ENCODE measurements at places on chromosomes 13 and 19.

GRCh38 chr13:99071666-99072065 lies 93.8 kb upstream of the DOCK9 start:
- DNase-seq: no peak

DNA sequence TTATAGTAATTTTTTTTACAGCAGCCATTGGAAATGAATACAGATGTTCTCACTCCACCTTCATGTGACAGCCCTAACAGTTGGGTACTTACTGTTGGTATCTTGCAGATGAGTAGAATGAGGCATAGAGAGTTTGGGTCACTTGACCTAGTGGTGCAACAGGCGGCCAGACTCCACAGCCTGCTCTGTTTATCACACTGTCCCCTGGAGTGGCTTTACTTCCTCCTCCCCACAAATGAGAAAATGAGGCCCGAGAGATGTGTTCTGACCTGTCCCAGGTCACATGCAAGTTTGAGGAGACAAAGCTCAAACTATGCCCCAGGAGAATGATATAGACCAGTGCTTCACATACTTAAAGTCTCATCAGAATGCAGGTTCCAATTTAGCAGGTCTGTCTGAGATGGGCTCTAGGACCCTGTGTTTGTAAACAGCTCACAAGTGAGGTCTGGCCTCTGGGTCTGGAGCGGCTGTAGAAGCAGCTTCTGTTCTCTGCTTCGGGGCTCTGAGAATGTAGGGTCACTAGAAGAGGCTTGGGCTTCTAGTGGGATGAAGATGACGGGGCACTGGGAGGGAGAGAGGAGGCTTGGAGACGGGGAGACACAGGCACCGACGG lies 37.4 kb upstream of the RCBTB2 start:
- no peak for DNase-seq

DNA sequence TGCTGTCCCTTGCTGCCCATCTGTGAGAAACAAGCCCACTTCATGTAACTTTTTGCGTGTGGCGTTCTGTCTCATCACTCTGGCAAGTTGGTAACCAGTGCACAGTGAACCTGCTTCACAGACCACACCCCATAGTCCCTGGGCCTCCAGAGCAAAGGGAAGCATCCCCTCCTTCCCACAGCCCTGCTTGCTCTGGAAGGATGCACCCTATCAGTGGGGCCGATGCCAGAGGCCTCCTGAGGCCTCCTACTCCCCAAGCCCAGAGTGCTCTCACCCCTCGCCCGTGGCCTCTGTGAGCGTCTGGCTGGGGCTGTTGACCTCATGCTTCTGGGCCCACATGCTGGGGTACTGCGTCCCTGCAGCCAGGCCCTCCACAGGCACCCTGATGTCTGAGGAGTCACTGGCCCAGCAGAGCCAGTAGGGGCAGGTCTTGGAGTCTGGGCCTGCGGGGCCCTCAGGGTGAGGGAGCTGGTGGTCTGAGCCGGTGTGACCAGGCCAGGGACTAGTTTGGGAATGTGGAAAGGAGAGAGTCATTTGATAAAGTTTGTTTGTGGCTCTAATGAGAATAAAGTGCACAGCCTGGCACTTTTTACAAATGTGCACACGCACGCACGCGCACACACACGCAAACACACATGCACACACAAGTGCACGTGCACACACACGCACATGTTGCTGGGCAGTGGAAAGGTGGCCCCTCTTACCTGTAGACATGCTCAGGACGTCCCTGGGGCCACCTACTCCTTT lies 5.1 kb downstream of the TMEM86B start:
- no peak for DNase-seq

- no peak for DNase-seq
Observed at GRCh38 chr13:21436582-21436981, 22.5 kb downstream of the ZDHHC20 start.

DNA sequence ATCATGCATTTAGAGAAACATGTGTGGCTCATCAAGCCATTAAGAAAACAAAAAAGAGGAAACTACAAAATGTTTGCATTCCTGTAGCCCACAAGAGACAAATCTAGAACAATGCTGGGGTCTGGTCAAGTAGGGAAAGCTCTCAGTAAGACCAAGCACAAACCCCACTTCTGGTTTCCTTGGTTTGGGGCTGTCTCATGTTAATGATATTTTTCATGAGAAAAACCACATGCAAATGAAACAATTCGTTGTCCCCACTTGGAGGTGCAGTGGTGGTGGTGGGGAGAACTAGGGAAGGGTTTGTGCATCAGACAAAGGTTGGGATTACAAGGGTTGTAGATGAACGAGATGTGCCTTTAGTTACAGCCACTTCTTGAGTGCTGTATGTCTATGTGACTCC lies 7.0 kb upstream of the RB1 start:
- DNase-seq: no peak

All from stimulated activated CD8-positive, alpha-beta memory T cell treated with anti-CD3 and anti-CD28 coated beads, Interleukin-2, amount 100 ng/mL, for 1 hour (primary cell).